ENCODE measurements at places on chromosomes 6 and 20. TPM values are rescaled to one million over a fixed set of nuclear protein-coding genes. Genes with fewer than 3 reads are reported as not detected.

DNA sequence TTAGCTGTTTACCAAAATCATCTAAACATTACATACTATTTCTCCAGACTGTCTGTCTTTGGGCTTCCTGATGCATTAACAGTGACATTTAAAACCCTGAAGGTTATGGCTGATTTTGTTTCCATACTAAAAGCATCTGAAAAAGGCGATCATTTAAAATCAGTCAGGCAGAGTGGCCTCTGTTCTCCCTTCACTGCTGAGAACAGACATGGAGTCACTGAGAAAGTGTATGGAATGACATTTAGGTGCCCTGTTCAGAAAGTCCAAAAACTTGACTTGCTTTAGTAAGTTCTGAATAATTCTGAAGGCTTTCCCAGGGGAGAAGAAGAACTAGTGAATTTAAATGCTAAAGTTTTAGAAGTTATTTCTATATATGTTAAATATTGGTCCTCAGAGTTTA, 83.0 kb downstream of the MAP7 start:
- no peak for DNase-seq

DNA sequence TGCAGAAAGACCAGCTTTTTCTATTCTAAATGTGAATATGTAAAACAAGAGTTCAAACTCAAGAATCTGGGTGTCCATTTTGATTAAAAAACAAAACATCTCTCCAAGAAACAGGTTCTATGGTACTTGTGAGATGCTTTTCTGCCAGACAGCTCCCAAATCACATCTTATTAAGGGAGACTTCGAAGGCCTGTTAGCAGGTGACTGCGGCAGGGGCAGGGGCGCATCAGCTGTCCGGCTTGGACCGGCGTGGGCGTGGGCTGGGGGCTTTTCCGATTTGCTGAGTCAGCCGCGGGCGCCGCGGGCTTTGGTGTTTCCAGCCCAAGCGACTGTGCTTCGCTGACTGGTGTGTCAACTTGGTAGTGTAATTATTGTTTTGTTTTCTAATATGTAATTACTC, 32.6 kb downstream of the TFAP2A start:
- no peak for DNase-seq

GRCh38 chr20:58810116-58810878, 40.4 kb downstream of the GNAS-AS1 start:
- no peak for DNase-seq

DNA sequence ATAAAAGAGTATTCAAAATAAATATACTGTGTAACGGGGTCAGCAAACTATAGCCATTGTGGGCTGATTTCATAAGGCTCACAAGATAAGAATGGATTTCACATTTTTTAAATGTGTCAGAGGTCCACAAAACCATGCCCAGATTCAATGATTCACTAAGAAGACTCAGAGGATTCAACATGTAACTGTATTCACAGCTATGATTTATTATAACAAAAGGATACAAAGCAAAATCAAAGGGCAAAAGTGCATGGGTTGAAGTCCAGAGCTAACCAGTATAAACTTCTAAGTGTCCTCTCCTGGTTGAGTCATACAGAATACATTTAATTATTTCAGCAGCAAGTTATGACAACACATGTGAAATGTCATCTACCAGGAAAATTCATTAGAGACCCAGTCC, 49.2 kb downstream of the TBC1D32 start:
- DNase-seq = no peak

DNA sequence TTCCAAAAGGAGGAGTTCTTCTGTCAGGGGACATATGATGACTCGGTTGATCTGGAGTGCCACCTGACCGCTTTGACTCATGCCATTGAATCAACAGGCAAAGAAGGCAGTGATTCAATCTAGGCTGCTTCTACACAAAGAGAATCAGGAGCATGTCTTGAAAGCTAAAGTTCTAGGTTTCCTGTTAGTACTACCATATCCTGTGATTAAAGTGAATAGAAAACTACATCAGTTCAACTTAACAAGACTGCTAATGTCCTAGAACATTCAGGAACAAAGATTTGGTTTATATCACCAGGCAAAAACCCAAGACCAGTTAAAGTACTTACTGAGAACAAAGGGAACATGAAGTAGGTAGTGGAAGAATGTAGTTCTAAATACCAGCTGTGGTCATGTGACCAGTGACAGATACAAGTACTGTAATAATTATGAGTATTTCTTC, 216.8 kb upstream of the SGK1 start:
- DNase-seq = no peak

GRCh38 chr6:36336779-36337241, at the start of gene BNIP5:
Gene BNIP5 (minus strand): TSS chr6:36336888. CDS start chr6:36330690, 6,198 bp downstream.
- no peak for DNase-seq

KIAA0408 gene
- 3.1 TPM for total RNA-seq

DNA sequence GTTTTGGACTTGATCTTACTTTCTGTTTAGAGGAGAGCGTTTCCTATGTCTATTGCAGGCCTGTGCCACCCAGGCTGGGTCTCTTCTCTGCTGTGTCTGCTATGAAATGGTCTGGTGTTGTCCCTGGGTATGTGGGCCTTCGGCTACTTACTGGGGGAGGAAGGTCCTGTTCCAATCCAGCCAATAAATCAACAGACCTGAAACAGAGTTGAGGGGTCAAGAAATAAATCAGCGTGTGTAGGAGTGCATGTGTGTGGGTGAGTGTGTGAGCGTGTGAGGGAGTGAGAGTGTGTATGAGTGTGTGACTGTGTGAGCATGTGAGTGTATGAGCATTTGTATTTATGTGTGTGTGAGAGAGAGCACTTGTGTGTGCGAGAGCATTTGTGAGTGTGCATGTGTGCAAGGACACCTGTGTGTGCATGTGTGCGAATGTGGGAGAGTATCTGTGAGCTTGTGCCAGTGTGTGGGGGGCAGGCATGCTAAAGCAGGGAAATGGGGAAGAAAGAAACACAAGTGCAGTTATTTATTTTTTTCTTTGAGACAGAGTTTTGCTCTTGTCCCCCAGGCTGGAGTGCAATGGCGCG, 86.3 kb upstream of the PMEPA1 start:
- DNase-seq = no peak

OXT gene
- 0.64 TPM for total RNA-seq

GRCh38 chr6:96196633-96197032, 180.9 kb downstream of the FUT9 start:
- no peak for DNase-seq

FAM209B gene
- total RNA-seq = 0.92 TPM

GRCh38 chr6:121438869-121439268, 3.4 kb downstream of the GJA1 start:
- no peak for DNase-seq

BFSP1 gene
- 8.6 TPM for total RNA-seq

Data from H9 (cell line).